ENCODE measurements at places on chromosomes 16 and 17. TPM values are rescaled to one million over a fixed set of nuclear protein-coding genes. Genes with fewer than 3 reads are reported as not detected.

DNA sequence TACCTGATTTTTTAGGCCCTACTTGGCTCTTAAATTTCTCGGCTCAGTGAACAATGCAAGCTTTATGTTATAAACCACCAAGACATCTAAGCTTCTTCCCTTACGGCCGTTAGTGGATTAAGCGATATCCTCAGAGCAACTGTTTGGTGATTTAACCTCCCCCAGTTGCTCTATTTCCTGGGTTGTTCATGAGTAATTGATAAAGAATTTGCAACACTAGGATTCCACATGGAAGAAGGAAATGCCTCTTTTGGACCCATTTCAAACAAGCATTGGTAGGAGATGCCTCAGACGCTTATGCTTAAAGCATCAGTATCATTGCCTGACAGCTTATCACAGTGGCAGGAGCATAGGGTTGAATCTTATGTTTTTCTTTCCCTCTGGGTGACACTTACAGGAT, 65.3 kb downstream of the RBFOX1 start:
- no peaks in the 10 kb centered on the region for H3K4me1 ChIP-seq
- H3K36me3 ChIP-seq: no peaks in the 10 kb centered on the region
- no peak overlapping the region for H3K27ac ChIP-seq

- no peak overlapping the region for H3K27ac ChIP-seq
- H3K4me1 ChIP-seq: no peaks in the 10 kb centered on the region
- no peak overlapping the region for H3K4me3 ChIP-seq
- DNase-seq: no peak
- no peaks in the 10 kb centered on the region for H3K27me3 ChIP-seq
Measured at GRCh38 chr16:57892041-57892440, 78.9 kb downstream of the CNGB1 start.

GRCh38 chr17:41528959-41529353, 848 bp upstream of the KRT19 start:
- no peaks in the 10 kb centered on the region for H3K36me3 ChIP-seq
- H3K27ac ChIP-seq: peak overlapping the region; percentile 94
- H3K4me3 ChIP-seq: peak overlapping the region; percentile 57
- peaks cover 4% of the 10 kb centered on the region for H3K4me1 ChIP-seq

- H3K4me3 ChIP-seq: no peak overlapping the region
- no peaks in the 10 kb centered on the region for H3K4me1 ChIP-seq
- peak; percentile 67 for DNase-seq
- H3K36me3 ChIP-seq: no peaks in the 10 kb centered on the region
- H3K27ac ChIP-seq: no peak overlapping the region
Measured at GRCh38 chr16:84484579-84485254, 19.7 kb downstream of the MEAK7 start.

DNA sequence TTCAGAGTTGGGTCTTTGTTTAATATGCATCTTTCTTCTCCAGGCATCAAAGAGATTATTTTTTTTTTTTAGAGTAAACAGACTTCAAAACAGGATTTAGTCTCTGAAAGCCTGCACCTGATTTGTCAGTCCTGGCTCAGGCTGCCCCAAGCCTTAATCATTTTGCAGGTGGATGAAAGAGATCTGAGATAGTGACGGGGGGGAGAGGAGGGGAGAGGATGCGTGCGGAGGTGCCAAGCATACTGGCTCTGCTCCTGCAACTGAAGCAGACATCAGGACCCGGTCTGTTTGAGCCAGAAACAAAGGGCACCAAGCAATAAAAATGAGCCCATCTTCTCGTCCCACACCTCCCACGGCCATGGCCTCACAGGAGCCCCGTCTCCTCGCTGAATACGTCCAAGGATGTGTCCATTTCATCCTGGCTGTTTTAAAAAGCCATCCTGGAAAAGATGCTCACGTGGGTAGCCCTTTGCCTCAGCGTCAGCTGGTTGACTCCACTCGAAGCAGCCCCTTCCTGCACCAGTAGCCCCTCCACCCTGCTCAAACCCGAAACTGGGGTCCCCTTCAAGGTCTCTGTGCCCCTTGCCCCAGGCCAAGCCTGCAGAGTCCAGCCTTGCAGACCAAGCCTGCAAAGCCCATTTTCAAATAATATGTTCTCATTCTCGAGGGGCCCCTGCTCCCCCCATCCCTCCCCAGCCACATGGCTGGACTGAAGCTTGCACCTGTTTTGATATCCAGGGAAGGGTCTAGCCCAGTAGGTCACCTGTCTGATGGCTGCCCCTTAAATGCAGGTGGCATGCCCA, 84.8 kb upstream of the TNRC6C start:
- H3K27me3 ChIP-seq: no peaks in the 10 kb centered on the region
- no peaks in the 10 kb centered on the region for H3K4me1 ChIP-seq
- H3K36me3 ChIP-seq: no peaks in the 10 kb centered on the region

DNA sequence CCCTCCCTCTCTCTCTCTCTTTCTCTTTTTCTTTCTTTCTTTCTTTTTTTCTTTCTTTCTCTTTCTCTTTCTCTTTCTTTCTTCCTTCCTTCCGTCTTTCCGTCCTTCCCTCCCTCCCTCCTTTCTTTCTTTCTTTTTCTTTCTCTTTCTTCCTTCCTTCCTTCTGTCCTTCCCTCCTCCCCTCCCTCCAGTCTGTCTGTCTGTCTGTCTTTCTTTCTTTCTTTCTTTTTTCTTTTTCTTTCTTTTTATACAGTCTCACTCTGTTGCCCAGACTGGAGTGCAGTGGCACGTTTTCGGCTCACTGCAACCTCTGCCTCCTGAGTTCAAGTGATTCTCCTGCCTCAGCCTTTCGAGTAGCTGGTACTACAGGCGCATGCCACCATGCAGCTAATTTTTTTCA, 14.4 kb downstream of the CA4 start:
- H3K4me3 ChIP-seq: no peak overlapping the region
- no peaks in the 10 kb centered on the region for H3K4me1 ChIP-seq
- no peak for DNase-seq
- no peak overlapping the region for H3K27ac ChIP-seq

GRCh38 chr16:585351-585750, 4.5 kb upstream of the RAB40C start:
- no peaks in the 10 kb centered on the region for H3K27me3 ChIP-seq
- no peak for DNase-seq
- no peaks in the 10 kb centered on the region for H3K36me3 ChIP-seq
- H3K4me3 ChIP-seq: no peak overlapping the region

DNA sequence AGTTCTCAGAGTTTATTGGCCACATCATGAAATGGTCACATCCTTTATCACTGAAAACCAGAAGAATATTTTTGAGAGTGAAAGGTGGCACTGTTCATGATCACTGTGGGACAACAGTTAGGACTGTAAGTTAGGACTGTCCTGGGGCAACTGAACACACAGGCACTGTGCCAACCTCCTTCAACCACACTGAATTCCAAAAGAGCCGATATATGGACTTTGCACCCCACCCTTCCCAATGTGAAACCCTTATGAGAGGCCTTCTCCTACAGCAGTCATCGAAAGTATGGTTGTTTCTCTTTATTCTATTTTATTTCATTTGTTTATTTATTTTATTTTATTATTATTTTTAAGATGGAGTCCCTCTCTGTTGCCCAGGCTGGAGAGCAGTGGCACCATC, 353.5 kb downstream of the TOX3 start:
- H3K4me1 ChIP-seq: no peaks in the 10 kb centered on the region
- no peaks in the 10 kb centered on the region for H3K27me3 ChIP-seq
- no peak overlapping the region for H3K27ac ChIP-seq
- DNase-seq: no peak
- H3K4me3 ChIP-seq: no peak overlapping the region

- H3K4me1 ChIP-seq: no peaks in the 10 kb centered on the region
- H3K4me3 ChIP-seq: no peak overlapping the region
- H3K27ac ChIP-seq: no peak overlapping the region
Measured at GRCh38 chr16:11476676-11477075, 110.0 kb downstream of the LITAF start.

GRCh38 chr17:50668025-50668837, 33.5 kb downstream of the ABCC3 start:
- no peak for DNase-seq
- no peaks in the 10 kb centered on the region for H3K4me1 ChIP-seq
- no peaks in the 10 kb centered on the region for H3K36me3 ChIP-seq
- H3K27me3 ChIP-seq: no peaks in the 10 kb centered on the region
- no peak overlapping the region for H3K27ac ChIP-seq

DNA sequence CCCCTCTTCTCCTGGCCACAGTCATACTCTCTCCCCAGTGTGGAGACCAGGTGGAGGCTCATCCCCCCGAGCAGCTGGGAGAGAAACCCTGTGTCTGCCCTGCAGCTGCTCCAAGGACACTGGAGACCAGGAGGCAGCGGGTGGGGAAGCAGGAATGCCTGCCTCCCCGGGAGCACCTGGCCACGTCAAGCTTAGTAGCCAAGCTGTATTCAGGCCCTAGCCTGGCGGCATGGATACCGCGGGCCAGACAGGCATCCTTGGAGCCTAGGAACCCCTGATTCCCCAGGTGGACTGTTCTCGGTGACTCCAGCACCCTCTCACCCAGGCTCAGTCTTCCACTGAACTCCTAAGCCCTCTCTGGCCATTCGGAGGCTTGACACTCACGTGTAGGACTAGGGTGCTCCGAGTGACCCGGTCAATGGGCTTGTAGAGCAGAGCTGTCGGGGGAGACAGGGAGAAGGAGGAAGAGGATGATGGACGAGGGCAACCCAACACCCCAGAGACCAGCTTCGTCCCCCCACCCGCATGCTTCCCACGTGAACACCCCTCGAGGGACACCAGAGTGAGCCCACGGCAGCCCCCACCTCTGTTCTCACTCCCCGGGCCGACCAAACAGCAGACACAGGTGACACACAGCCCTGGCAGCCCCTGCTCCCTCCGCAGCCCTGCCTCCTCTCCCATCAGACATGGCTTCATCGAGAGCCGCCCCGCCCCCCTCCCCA, 76.5 kb downstream of the TIMM22 start:
- no peaks in the 10 kb centered on the region for H3K27me3 ChIP-seq
- H3K27ac ChIP-seq: no peak overlapping the region
- H3K36me3 ChIP-seq: no peaks in the 10 kb centered on the region
- no peaks in the 10 kb centered on the region for H3K4me1 ChIP-seq
- no peak for DNase-seq

GRCh38 chr16:78639775-78640174, 540.3 kb downstream of the WWOX start:
- H3K27ac ChIP-seq: no peak overlapping the region
- no peaks in the 10 kb centered on the region for H3K4me1 ChIP-seq
- no peak overlapping the region for H3K4me3 ChIP-seq
- H3K36me3 ChIP-seq: no peaks in the 10 kb centered on the region
- no peak for DNase-seq

DNA sequence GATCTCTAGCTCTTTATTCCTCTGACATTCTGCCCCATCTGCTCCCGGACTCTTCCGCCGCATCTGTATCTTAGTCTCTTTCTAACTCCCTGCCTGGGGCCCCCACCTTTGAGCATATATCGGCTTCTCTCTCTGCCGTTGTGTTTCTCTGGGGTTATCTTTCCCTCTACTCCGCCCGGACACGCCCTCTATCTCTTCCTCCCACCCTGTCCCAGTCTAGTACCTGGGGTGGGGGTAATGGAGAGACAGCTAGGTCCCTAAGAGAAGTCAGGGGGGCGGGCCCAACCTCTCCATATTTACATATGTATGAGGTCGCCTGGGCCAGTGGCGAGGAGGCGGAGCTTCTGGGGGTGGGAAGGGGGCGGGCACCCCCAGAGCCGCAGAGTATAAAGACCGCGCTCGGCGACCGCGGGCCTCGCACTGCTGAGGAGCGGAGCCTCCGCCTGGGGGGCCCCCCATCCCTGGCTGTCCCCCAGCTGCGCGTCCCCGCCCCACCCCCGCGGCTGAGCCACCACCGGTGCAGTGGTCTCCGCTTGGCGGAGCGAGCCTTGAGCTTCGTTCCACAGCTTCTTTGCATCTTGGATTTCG, at the start of gene ATP1B2:
TSS of gene ATP1B2 (plus strand) at position 418 of the 588 bp plus-strand sequence. CDS start 593 bp downstream, outside the sequence.
- H3K27me3 ChIP-seq: no peaks in the 10 kb centered on the region
- no peaks in the 10 kb centered on the region for H3K4me1 ChIP-seq
- peak within 1 kb of the TSS; percentile 15 for H3K27ac ChIP-seq
- DNase-seq: peak; percentile 41
- no peaks in the 10 kb centered on the region for H3K36me3 ChIP-seq
- H3K4me3 ChIP-seq: peak within 1 kb of the TSS; percentile 57

- H3K4me1 ChIP-seq: no peaks in the 10 kb centered on the region
- no peak overlapping the region for H3K27ac ChIP-seq
- no peak overlapping the region for H3K4me3 ChIP-seq
- no peaks in the 10 kb centered on the region for H3K27me3 ChIP-seq
- no peak for DNase-seq
Measured at GRCh38 chr16:74046524-74046923, 250.1 kb upstream of the PSMD7 start.

DNA sequence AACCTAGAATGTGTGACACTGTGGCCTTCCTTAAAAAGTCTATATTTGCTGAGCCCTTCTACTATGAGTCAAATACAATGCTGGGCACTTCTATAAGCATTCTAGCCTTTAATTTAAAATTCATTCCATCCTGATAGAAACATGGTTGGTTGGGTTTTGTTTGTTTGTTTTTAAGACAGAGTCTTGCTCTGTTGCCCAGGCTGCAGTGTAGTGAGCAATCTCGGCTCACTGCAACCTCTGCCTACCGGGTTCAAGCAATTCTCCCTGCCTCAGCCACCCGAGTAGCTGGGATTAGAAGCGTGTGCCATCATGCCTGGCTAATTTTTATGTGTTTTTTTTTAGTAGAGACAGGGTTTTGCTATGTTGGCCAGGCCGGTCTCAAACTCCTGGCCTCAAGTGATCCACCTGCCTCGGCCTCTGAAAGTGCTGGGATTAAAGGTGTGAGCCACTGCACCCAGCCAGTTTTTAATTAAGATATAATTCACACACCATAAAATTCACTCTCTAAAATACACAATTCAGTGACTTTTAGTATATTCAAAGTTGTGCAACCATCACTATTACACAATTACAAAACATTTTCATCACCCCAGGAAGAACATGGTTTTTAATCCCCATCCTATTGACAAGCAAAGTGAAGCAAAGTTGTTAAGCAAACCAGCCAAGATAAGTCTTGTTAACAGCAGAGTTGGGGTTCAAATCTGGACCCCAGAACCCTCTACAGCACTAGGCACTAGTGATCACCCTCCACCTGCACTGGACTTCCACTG, 42.8 kb downstream of the CMTM4 start:
- no peaks in the 10 kb centered on the region for H3K4me1 ChIP-seq
- no peak overlapping the region for H3K27ac ChIP-seq
- H3K4me3 ChIP-seq: no peak overlapping the region
- no peak for DNase-seq
- no peaks in the 10 kb centered on the region for H3K36me3 ChIP-seq
- H3K27me3 ChIP-seq: no peaks in the 10 kb centered on the region

GRCh38 chr17:13355054-13355453, 246.7 kb downstream of the HS3ST3A1 start:
- no peaks in the 10 kb centered on the region for H3K4me1 ChIP-seq
- H3K27ac ChIP-seq: no peak overlapping the region
- H3K27me3 ChIP-seq: no peaks in the 10 kb centered on the region

Gene DYNLRB2
- 1.9 TPM for total RNA-seq

Gene UTS2R
- total RNA-seq: not detected

Gene SCIMP
- 5.6 TPM for total RNA-seq

Gene PRCD
- total RNA-seq: 4.9 TPM

Gene KCNJ18
- not detected for total RNA-seq

Gene TNFRSF17
- total RNA-seq: not detected

Gene CTF1
- total RNA-seq: 3.4 TPM

Gene EFCAB5
- total RNA-seq: not detected

Gene HOXB9
- 0.33 TPM for total RNA-seq

Gene HS3ST2
- 9.1 TPM for total RNA-seq

Gene C16orf82
- total RNA-seq: not detected
